Foreskin melanocyte (primary cell): ENCODE measurements at places on chromosomes 5 and 9.

- no peak for DNase-seq
These were observed 1.1 kb upstream of the SEMA4D start for GRCh38 chr9:89498852-89499480.

DNA sequence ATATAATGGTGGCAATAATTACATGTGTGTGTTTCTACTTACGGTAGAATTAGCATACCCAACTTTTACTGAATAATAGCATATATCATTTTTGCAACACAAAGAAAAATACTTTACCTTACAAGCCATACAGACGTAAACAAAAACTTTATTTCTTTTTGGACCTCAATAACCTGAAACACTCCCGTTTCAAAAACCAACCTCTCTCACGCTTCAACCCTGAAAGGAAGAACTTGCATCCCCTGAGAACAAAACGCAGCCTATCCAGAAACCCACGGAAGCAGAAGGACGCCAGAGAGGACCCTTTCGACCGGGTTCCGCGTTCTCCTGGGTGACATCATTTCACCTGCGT is at the start of gene RNF38:
RNF38 (minus strand) TSS at position 290 of the 352 bp plus-strand sequence; CDS start at position 129, 161 bp downstream.
- no peak for DNase-seq

GRCh38 chr5:170273968-170274710 is 23.4 kb downstream of the LCP2 start:
- no peak for DNase-seq

DNA sequence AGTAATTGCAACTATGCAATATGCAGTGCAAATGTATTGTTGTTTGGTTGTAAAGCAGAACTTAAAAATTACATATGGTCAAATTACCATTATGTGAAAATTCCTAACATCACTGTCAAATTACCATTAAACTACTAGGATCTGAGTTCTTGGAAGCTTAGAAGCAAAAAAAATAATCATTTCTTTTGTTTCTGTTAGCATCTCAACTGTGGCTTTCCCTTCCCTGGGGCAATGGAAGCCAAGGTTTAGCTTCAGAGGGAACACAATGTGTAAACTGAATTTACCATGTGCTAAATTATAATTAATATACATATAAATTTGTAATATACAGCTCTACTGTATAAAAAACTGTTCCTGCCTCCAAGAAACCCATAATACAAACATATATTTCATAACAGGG is 159.4 kb downstream of the GNAQ start:
- peak; percentile 46 for DNase-seq

DNA sequence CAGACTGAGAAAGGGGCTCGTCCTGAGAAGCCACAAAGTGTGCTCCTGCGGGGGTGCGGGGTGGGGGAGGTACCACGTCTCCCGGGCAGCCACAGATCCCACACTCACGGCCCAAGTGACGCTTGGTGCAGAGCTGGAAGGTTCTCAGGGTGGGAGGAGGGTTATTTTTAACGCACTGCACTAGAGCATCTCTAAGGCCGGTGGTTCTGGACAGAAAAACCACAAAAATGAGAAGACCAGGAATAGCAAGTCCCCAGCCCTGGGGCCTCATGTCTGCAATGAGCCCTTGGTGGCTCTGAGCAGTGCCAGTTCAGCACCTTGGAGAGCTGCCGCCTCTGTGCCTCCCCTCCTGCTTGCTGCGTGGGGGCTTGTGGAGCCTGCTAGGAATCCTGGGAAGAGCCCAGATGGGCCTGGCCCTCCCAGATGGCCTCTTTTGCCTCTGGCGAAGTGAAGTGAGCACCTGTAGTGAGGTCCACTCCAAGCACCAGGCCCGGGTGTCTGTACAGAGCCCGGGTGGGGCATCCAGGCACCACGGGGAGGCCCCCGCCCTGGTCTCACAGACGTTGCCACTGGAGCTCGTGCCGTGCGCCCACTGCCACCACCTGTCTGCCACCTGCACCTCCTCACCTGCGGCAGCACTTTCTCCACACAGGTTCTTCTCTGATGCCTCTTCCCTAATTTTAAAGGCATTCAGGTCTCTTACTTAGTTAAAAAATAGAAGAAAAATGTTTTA is 48.9 kb upstream of the CACNA1B start:
- DNase-seq, result no peak

DNA sequence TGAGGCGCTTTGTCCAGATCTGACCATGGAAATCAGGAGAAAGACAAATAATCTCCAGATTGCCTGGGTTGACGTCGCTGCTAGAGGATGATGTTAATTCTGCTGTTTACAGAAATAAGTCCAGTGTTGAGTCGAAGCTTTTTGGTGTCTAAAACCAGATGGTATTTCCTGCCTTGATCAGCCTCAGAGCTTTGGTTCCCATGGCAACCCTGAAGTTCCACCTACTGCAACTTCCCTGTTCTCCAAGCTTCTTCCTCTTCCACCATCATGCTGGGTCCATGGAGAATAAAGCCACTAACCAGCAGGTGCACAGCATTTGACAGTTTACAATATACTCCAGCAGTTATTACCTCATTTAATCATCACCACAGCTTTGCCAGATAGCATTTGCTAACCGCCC is 18.0 kb upstream of the GABBR2 start:
- no peak for DNase-seq

- DNase-seq, result peak; percentile 31
These were observed 280.7 kb downstream of the PRELID2 start for GRCh38 chr5:145554399-145554798.

GRCh38 chr9:6495466-6495865 is 82.5 kb downstream of the UHRF2 start:
- no peak for DNase-seq

DNA sequence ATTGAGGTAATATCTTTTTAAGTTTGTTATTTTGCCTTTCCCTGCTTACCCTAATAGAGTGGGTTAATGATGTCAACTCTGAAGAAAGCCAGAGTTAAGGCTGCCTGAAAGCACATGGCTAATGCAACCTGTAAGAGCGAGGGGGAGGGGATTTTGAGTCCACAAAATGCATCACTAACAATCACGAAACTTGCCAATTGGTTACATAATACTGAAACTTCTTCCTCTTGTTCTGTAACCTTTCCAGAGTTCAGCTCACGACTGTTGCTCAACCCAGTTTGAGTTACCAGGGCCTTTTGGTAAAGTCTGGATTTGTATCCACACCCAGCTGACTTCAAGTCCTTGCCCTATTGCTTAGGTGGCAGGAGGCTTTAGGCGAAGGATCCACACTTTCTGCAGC is 308.8 kb downstream of the EFNA5 start:
- DNase-seq, result no peak

- DNase-seq, result no peak
These were observed 10.3 kb downstream of the FAT2 start for GRCh38 chr5:151580858-151581257.

- DNase-seq, result no peak
These were observed 2.5 kb upstream of the ADRB2 start for GRCh38 chr5:148823871-148824270.

- peak; percentile 64 for DNase-seq
These were observed 80.6 kb upstream of the LRRTM2 start for GRCh38 chr5:138955671-138956295.
